ENCODE measurements at places on chromosomes 2 and 18. TPM values are rescaled to one million over a fixed set of nuclear protein-coding genes. Genes with fewer than 3 reads are reported as not detected.

ANO7 gene
- 1.7 TPM for total RNA-seq

AOX1 gene
- 8.6 TPM for total RNA-seq

UGT1A10 gene
- not detected for total RNA-seq

IL36G gene
- not detected for total RNA-seq

SCN9A gene
- total RNA-seq = 1.1 TPM

CSRNP3 gene
- not detected for total RNA-seq

Data from thoracic aorta endothelial cell (primary cell).